T-helper 1 cell (primary cell): ENCODE measurements at places on chromosomes 5 and 9.

- DNase-seq = no peak
These were observed 124.7 kb upstream of the NIPBL start for GRCh38 chr5:36751886-36752285.

- DNase-seq = no peak
These were observed 10.8 kb upstream of the ADRA1B start for GRCh38 chr5:159905496-159905895.

- DNase-seq = no peak
These were observed 128.3 kb downstream of the ZCCHC7 start for GRCh38 chr9:37248651-37249163.

- DNase-seq = no peak
These were observed 5.5 kb upstream of the FIBCD1 start for GRCh38 chr9:130944510-130945058.

GRCh38 chr5:73722231-73722630, 96.2 kb downstream of the ARHGEF28 start:
- DNase-seq = no peak

- DNase-seq = no peak
These were observed 302.6 kb downstream of the KIF4B start for GRCh38 chr5:155316070-155316714.

GRCh38 chr9:113941056-113941455, 64.9 kb downstream of the ZNF618 start:
- DNase-seq = no peak

DNA sequence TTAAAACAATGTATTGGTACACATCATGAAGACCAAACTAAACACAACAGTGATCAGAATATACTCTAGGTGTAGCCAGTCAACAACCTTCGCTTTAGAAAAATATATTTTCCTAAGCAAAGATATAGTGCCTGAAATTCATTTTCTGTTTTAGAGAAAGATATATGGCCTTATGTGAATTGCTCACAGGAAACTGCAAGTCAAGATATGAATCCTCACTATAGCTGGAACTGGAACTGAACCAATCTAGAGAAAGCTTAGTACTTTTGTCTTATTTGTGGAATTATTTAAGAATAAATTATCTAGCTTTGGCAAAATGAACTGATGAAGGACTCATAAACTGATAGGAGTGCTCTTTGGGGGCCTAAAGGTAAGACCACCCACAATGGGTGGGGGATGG, 27.3 kb downstream of the GZMK start:
- no peak for DNase-seq

- no peak for DNase-seq
These were observed 18.1 kb upstream of the UBE2QL1 start for GRCh38 chr5:6430418-6431028.

DNA sequence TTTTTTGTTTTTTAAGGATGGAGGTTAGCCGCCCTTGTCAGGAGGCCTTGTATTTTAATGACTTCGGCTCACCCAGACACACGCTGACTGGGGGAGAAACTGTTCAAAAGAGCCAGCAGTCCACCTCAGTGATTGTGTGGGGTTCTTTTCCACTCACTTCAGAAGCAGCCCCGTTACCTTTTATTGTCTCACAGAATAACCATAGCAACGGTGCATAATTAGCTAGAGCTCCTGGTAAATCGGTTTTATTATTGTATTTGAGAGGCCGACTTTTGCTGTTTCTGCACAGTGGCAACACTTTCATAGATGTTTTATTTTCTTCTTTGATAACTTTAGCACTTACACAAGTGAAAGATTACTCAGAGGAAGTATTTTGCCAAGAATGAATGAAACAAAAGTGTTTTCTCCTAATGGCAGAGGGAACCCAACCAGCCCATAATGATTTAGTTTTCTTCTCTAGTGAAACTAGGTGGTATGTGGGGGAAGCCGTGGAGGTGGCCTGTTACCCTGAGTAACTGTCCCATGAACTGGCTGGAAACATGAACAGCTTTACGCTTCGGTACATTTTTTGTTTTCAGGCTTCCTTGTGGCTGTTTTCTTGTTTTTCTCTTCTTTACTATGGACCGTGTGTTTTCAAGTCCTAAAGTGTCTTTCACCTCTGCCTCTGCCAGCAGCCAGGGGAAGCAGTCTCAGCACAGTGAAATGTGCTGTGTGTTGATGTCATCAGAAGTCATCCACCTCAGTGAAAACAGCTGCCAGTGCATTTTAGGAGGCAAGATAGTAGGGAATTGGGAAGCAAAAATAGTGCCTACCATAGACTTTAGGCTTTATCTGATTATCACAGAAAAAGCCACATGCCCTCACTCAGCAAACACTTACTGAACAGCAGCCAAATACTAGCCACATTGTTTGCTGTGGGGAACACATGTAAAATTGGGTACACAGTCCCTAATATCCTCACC, 414.7 kb downstream of the KDM4C start:
- DNase-seq = no peak

- DNase-seq = no peak
These were observed 197.0 kb upstream of the DMAC1 start for GRCh38 chr9:7996558-7996957.

GRCh38 chr5:50320131-50320749, 120.8 kb downstream of the EMB start:
- DNase-seq = no peak

GRCh38 chr5:163172540-163173338, 264.7 kb upstream of the CCNG1 start:
- DNase-seq = no peak

GRCh38 chr5:135242866-135243555, 156.0 kb downstream of the MACROH2A1 start:
- DNase-seq = no peak

DNA sequence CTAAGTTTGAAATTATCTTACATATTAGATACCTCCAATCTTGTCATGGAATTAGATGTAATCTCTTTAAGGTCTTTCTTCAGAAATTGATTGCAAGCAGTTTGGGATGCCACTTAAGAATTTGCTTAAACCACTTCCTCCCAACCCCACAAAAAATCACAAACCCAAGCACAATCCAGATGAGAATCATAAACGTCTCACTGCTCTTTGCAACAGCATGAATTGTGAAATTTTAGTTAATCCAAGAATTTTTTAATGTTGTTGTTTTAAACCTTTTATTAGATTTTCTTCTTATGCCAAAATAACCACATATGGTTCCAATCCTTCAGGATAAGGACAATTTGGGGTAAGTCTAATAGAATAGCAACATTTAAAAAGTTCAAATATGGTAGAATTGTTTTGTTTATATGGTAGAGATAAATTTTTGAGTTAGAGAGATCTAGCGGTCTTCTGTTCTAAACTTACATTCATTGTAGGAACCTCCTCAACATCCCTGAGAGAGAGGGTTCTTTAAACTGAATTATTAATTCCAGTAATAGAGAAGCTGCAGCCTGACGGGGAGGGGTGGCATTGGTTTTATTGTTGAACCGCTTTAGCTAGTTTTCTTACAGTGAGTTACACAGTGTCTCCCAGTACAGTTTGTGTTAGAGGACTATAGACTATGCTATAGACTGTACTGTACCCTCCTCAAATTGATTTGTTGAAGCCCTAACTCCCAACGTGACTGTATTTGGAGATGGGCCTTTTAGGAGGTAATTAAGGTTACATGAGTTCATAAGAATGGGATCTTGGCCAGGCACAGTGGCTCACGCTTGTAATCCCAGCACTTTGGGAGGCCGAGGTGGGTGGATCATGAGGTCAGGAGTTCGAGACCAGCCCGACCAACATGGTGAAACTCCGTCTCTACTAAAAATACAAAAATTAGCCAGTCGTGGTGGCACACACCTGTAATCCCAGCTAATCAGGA, 24.8 kb upstream of the IL6ST start:
- no peak for DNase-seq

- DNase-seq = no peak
These were observed 35.3 kb downstream of the CPEB4 start for GRCh38 chr5:173923218-173924095.

DNA sequence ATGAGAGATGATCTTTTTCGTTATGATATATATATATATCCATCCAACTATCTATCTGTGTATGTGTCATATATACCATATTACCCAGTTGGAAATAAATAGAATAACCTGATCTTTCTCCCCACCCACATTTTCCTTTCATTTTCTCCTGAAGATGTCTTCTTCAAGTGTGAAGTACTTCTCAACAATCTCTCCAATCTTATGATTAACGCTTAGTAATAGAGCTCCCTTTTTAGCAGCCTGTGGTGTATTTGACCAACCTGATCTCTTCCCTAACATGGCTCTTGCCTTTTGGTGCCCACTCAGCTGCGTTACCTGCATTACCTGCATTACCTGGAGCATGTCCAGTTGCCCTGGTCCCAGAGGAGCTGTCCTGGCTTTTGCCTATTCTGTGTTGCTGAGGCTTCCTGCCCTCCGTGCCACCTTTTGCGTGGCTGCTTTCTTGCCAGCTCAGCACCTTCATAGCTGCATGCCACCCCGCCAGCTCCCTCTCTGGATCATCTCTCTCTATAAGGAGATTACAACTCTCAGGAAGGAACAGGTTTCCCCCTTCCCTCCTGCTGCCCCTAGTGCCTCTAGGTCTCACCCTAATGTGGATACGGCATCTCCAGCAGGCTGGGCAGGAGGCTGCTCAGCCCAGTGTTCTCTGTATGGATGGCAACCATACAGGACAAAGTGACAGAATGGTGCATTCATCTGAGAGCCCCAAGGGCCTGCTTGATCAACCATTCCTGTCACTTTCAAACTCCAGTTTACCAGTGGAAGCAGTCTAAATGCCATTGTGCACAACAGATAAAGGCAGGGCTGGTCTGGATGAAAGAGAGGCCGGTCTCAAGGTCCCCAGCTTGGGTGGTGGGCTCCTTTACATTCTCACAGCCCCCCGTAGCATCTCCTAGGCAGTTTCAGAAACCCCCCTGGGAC, 126.7 kb downstream of the GADD45G start:
- DNase-seq = no peak

DNA sequence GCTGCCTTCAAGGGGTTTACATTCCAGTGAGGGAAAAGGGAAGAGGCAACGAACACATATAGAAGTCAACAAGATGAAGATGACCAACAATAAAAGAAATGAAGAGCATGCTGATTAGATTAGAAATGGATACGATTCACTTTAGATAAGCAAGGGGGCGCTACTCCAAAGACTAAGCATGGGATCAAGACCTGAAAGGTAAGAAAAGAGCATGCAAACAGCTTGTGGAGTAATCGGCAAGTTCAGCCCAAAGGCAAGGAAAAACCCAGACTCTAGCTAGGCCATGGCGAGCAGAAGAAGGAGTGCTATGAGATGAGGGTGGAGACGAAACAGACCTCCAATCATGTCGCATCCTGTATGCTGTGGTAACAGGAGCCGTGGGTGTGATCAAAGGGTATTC, 124.4 kb downstream of the FANCC start:
- DNase-seq = no peak

GRCh38 chr5:3230941-3231340, 364.7 kb upstream of the IRX1 start:
- no peak for DNase-seq

DNA sequence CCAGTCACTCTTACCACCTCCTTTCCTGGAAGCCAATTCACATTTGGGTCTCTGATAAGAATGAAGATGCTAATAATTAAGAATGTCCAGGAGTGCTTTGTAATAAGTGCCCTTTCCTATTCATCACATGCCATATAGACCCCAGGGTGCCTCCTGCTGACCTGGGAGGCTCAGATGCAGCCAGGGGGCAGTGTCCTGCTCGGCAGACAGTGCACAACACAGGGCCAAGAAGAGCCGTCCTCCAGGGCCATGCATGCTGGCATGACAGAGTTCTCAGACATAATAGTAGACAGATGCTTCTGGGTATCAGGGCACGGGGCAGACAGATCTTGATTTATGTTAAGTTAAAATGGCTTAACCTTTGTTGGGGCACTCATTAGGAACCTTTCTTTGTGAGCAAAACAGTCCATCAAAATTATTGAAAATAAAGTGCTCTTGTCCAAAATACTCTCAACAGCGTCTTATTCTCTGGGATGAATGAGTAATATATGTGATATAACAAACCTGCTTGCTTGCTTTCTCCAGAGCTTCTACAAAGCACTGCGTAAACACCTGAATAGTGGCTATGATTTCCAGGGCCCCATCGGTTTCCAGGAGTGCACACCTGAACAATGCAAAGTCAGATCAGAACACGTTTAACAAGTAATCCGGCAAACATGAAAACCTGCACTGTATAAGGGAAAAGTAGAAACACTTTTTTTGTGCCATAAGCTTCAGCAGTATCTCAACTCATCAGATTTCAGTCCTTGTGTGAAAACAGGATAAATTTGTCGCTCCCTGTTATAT, 192.7 kb downstream of the FANCC start:
- no peak for DNase-seq

DNA sequence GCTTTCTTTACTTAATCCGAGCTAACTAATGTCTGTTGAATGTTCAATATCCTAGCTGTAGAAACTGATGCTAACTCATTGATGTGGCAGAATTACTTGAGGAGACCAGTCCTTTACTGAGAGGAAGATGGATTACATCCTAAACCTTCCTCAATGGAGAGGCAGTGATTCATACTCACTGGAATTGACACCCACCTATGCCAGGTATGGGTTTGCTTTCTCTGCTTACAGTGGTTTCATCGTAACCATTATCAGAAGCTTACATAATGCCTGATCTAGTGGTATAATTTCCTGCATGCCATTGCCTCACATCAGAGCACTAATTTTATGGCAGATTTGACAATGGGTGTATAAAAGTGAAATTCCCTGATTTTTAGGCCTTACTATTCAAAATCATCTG, 384.7 kb downstream of the ANXA1 start:
- no peak for DNase-seq

GRCh38 chr5:172493906-172494305, 39.6 kb upstream of the SH3PXD2B start:
- no peak for DNase-seq

- no peak for DNase-seq
These were observed 914 bp upstream of the CD72 start for GRCh38 chr9:35618854-35619799.

DNA sequence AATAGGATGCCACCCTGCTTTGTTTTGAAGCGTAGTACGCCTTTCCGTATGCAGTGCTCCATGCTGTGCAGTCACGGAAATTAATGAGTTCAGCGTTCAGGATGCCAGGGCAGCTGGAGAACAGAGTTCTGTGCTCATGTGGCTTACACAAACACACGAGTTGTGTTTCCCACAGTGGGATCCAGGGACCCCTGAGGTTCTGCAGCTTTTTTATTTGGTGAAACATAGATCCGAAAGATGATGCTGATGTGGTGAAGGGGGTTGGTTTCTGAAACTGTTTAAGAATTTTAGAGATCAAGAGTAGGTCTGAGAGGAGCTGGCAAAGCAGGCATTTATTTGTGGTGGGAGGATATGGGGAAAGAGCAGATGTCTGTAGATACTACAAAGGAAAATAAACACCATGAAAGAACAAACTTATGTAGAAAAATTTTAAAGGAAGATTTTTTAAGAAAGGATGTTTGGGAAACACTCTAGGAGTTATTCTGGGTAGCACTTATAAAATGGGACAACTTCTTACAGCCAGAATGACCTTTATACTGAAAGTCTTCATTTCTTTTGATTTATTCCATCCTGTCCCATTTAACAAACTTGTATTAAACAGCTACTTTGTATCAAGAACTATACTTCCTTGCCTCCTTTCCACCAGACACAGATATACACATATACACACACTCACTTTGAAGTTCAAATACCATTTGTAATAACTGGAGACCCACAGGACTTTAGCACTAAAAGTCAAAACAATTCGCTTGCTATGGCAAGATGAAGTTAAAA, 52.7 kb downstream of the ITGA1 start:
- no peak for DNase-seq

GRCh38 chr5:7837403-7837802, 13.5 kb downstream of the CFAP90 start:
- no peak for DNase-seq
